ENCODE measurements at places on chromosomes 4 and X.

GRCh38 chr4:82223715-82224114 lies 150.1 kb downstream of the HNRNPD start:
- peak; percentile 37 for DNase-seq

DNA sequence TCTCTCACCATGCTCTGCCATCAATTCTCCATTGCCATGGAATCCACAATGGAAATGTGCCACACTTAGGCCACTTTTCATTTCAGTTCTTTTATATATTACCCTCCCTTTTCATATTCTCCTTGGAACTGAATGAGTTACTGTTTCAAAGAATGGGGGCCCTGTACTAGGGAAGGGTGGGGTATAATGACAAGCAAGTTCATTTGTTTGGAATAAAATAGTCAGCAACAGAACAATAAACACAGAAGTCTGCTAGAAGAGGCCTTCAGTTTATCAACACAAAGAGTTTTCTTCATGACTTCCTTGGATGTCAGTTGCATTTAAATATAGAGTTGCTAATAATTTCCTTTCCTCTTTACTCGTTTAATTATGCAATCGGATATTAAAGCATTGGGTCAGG lies 478.3 kb upstream of the FTHL17 start:
- DNase-seq = no peak

GRCh38 chrX:34956916-34957315 lies 14.3 kb downstream of the FAM47B start:
- DNase-seq = no peak

GRCh38 chrX:10043386-10043785 lies 76.2 kb downstream of the CLDN34 start:
- DNase-seq = no peak

DNA sequence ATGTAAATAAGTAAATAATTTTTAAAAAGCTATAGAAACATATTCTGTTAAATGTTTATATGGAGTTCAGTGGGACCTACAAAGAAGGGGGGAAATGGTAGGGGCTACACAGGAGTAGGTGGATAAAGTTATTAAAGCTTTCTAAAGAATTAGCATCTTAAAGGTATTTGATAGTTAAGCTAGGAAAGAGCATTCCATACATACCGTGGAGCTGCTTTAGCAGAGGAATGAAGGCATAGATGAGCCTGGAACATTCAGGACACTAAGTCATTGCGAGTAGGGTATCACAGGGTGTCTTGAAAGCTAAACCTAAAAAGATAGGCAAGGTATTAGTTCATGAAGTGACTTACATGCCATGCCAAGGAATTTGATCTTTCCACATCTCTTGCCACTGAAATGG lies 60.4 kb downstream of the SLC10A6 start:
- no peak for DNase-seq

DNA sequence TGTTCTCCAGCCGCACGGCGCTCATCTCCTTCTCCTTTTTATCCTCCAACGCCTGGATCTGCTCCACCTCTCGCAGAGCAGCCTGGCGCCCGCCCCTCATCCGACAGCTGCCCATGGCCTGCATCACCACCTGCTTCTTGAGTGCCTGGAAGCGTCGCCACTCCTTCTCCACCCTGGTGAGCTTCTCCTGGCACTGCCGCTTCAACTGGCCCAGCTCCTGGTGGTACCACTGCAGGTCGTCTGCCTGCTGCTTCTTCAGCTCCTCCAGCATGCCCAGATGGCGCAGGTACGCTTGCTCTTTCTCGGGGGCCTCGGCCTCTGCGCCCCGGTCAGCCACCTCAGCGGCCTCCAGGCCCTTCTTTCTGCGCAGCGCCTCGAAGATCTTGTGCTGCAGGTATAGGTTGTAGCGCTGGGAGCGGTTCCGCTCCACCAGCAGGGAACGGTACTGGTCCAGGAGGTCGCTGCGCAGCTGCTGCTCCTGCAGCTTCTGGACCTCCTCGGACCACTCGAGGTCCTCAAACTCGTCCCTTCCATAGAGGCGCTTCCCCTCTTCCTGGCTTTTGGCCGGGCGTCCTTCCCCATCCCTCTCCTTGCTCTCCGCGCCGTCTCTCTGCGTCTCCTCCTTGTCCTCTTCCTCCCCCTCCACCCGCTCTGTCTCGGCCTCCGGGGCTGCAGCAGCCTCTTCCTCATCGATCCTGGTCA lies 1.2 kb upstream of the TADA2B start:
- DNase-seq = no peak

- DNase-seq = no peak
These were observed 186.4 kb downstream of the PPP4R3C start for GRCh38 chrX:27276751-27277150.

DNA sequence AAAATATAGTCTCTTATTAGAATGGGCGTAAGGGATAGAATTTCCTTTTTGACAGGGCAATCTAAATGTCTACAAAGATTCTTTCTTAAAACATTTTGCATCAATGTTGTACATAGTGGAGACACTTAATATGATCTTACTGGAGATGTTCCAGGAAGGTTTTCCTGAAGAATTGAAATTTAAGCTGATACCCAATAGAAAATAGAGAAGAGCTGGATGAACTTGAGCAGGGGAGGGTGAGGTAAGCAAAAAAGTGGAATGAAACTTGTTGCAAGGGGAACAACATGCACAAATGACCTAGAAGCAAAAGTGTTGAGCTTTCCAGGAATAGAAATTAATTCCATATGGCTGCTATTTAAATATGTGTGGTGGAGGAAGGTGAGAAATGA lies 19.7 kb downstream of the SLAIN2 start:
- DNase-seq = no peak

DNA sequence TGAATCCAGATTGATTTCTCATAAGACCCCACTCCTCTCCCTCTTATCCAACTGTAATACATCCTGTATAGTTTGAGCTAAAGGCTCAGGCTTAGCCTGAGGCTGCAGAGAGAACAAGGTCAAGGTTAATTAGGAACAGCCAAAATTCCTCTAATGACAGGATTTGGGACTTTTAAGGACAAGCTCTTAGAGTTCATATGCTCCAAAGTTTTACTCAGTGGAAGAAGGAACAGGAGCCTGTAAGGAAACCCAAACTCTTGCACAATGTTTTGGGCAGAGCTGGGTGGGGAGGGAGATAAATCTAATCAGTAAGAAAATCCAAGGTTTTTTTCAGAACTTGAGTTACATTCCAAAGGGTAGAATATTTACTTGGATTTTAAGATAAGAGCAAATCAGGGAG lies 238.8 kb downstream of the QDPR start:
- DNase-seq = no peak

DNA sequence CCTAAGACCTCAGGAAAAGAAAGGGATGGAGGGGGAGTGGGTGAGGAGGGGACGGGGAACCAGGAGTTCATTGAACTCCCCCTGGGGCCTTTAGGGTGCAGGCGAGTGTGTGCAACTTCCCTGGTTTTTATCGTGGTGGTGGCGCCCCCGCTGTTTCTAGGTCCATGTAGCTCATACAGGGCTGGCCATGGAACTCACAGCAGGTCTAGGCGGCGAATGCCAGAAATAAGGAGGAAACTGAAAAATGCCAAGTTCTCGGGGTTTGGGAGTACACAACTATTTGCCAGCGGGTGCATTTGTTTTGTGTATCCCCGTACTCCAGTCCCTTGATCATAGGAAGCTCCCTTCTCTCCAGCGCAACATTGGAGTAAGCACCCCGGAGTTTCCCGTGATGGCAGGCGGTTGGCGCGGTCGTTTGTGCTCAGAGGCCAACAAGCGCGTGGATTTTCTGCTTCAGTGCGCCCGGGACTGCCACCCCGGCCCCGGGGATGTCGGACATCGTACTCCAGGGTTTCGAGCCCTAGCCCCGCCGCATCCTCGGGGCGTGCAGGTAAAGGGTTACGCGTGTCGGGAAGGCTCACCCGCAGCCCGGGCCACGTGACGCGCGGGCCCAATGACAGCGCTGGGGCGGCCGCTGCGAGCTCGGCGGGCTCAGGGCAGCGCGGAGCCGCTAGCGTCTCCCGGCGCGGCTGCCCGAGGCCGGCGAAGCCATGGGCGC lies 208.9 kb downstream of the NWD2 start:
- no peak for DNase-seq

DNA sequence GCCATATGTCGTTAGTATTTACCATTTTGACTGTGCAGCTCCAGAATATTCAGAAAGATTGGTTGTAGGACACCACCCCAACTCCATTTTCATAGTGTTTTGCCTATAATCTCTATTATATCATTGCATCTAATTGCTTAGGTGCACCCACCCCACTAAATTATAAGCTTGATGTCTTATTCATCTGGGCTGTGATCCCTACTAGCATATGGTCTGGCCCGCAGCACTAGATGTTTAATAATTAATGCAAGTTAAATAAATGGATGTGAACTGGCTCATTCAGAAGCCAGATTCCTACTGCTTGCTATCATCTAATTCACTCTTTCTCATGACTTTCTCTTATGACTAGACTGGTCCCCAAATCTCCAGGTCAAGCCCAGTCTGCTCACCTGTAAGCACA lies 143.5 kb downstream of the RELL1 start:
- no peak for DNase-seq

DNA sequence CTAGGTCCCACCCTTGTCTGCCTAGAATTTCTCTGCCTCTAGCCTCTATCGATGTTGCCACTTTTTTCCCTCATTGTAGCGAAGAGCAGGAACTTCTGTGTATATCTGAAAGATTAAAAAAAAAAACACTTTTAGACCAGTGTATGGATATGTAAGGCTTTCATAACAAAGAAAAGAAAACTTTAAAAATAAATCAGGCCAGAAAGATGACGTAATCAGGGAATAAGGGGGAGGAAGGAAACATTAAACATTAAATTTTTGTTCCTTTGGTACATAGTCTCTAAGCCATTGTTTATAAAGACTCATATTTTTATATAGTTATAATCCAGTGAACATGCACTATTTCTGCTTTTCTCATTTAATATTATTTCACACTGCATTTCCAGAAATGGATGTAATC lies 26.2 kb upstream of the FTHL17 start:
- no peak for DNase-seq

DNA sequence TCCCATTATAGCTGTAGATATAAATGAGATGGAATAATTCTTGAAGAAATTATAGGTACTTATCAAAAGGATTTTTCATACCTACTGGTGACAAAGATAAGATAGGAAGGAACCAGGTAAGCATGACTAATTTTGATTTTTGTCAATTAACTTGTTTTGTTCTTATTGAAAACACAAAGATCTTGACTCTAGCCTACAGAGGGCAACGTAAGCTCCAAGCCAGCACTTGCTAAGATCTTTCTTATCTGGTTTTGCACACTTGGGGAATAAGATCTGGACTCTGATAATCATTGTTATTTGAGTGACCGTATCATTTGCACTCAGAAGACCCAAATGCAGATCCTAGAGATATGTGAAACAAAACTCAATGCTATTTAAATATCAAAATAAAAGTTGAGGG lies 223.4 kb downstream of the VEGFC start:
- no peak for DNase-seq

All from CD4-positive, alpha-beta memory T cell (primary cell).